ENCODE measurements at places on chromosomes 6 and 20. TPM values are rescaled to one million over a fixed set of nuclear protein-coding genes. Genes with fewer than 3 reads are reported as not detected.
A peak's percentile ranks its signal among the peaks of the same experiment; 100 is the strongest.

The RBL1 gene
- 4.3 TPM for total RNA-seq

The EPM2A gene
- 81.8 TPM for total RNA-seq

- H3K27me3 ChIP-seq: no peaks in the 10 kb centered on the region
- H3K4me1 ChIP-seq: no peaks in the 10 kb centered on the region
- no peak for DNase-seq
Measured at GRCh38 chr6:133166766-133167165, 74.4 kb upstream of the EYA4 start.

DNA sequence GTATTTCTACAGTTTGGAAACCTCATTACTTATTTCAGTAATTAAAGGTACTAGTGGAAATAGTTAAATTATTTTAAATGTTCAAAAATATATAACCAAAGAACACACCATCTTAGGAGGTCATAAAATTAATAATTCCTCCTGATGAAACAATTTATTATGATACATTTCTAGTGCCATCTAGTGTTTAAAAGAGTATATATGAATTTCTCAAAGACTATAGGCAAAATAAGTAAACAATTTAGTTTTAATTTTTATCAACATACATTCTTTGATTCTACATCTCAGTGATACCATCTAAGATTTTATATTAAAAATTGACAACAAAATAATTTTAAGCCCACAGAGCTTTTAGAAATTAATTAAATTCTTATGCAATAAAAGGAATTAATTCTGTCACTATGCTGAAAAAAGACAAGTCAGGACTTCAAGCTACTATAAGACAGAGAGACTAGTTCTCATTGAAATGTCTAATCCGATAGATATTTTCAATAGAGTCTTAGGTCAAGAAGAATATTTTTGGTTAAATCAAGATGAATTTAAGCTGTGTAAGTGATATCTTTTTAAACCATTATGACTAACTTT is 107.8 kb upstream of the RNF217 start:
- no peak for DNase-seq
- H3K27me3 ChIP-seq: no peaks in the 10 kb centered on the region
- H3K4me1 ChIP-seq: no peaks in the 10 kb centered on the region
- no peak overlapping the region for H3K27ac ChIP-seq
- no peak overlapping the region for H3K4me3 ChIP-seq

GRCh38 chr6:51450248-51450957 is 631.7 kb downstream of the TFAP2B start:
- no peaks in the 10 kb centered on the region for H3K4me1 ChIP-seq
- no peak overlapping the region for H3K4me3 ChIP-seq
- no peaks in the 10 kb centered on the region for H3K27me3 ChIP-seq
- no peak overlapping the region for H3K27ac ChIP-seq

- H3K4me3 ChIP-seq: no peak overlapping the region
- H3K36me3 ChIP-seq: no peaks in the 10 kb centered on the region
- H3K27ac ChIP-seq: no peak overlapping the region
- no peaks in the 10 kb centered on the region for H3K4me1 ChIP-seq
- peak; percentile 57 for DNase-seq
Measured at GRCh38 chr6:169556758-169557548, 144.9 kb downstream of the WDR27 start.
